ENCODE measurements at places on chromosomes 16 and 17.

DNA sequence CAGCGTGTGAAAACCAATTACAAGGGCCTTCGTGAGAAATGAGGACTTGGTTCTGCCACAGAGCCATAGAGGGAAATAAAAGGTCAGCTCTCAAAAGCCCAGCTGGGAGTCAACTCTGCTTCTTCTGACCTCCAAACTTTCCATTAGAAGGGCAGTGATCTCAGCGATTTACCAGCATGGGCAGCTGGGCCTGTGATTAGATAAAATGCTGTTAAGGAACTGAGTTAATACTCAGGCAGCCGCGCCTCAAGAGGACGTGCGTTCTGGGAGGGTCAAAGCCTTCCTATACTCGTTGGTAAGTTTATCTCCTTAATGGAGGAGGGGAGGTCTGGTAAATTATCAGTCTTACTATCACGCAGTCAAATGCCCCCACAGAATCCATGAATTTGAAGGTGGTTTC is 480.2 kb upstream of the ERCC4 start:
- DNase-seq = no peak

DNA sequence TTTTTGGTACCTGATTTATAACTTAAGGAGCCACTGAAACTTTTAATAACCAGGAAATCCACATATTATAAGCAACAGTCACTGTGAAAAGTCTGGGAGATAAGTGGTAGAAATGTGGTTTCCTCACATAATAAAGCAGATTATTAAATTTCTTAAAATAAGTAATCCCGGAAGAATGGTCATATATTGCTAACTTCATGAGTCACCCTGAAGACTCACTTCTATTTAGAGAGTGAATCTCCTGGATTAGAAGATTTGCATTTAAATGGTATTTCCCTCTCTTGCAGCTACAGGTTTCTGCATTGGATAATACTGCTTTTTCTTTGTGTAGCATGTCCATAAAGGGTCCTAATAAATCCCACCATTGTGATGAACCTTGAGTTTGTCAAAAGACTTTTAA is 1286.8 kb upstream of the CDH8 start:
- DNase-seq = no peak

DNA sequence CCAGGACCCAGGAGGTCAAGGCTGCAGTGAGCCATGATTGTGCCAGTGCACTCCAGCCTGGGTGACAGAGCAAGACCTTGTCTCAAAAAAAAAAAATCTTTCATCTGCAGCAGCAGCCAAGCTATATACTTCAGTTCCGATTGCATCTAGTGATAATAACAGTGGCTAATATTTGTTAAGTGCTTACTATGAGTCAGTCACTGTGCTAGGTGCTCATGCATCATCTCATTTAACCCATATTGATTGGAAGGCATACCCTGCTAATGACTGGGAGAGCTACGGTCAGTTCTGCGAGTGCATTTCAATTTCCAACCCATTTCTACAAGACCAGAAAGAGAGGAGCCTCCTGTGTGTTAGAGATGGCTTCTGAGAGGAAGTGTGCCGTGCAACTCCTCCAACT is 7.7 kb upstream of the TUBG2 start:
- no peak for DNase-seq

DNA sequence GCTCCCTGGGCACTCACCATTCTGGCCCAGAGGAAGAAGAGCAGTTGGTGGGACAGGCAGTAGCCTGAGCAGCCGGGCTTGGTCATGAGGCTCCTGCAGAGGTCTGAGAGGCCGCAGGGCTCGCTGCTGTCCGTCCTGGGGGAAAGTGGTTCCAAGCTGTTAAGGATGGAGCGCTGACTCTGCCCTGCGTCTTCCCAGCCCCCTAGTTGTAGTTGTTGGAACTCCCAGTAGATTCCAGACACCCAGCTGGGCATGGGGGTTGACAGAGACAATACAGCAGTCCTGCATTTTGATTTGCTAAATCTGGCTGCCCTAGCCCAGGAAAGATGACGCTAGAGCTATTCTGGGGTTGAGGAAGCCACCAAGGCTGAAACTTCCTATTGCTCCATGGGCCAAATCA is 7.3 kb downstream of the C16orf89 start:
- no peak for DNase-seq

DNA sequence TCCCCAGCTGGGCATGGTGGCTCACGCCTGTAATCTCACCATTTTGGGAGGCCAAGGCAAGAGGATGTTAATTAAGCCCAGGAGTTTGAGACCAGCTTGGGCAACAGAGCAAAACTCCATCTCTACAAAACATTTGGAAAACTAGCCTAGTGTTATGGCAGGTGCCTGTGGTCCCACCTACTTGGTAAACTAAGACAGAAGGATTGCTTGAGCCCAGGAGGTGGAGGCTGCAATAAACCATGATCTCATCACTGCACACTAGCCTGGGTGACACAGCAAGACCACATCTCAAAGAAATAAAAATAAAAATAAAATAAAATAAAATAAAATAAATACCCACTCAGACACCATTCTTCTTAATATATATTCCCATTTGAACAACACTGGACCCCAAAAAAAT is 32.0 kb downstream of the EMP2 start:
- no peak for DNase-seq

- DNase-seq = no peak
Observed at GRCh38 chr17:32899236-32900013, 22.5 kb upstream of the MYO1D start.

- DNase-seq = no peak
Observed at GRCh38 chr17:59149051-59149450, 5.9 kb downstream of the SKA2 start.

DNA sequence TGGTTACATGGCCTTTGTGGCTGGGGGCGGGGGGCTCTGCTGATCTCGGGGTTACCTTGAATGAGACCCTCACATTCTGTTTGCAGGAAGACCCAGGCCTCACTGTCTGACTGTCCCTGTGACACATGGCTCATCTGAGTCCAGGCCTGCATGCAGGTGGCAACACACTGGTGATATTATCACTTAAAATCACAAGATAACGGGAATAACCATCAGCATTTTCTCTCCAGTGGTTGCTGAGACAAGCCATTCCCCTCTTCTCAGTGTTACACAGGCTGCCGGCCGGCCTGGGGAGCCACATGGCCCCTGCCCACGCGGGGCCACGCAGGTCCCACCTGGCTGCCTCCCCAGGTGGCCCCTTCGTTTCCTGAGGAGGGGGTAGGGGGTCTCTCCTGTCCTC is 197.6 kb downstream of the ENGASE start:
- no peak for DNase-seq

DNA sequence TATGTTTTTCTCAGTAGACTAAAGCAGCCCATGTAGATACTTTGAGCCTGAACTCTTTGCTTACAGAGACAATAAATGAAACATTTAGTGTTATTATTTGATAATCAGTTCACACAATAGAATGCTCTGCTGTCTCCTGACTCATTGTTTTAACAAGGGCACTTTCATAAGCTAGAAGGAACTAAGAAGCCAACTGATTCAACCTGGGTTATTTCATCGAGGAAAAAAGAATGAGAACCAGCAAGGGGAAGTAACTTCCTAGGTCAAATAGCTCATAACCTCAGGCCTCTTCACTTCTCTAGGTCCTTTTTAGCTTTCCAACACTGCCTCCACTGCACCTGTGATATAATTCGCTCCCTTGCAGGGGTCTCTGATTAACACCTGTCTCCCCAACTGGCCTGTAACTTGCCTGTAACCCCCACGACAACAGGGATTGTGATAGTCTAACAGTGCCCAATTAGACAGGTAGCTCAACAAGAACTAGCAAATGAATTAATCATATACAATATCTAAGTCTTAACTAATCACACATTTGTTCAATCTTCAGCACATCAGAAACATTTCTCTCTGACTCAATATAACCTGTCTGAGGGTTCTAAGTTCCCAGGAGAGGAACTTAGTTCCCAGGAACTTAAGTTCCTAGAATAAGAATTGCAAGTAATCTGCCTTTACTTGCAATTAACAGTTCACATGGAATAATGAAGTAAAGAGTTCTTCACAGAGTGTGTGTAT is 34.8 kb downstream of the RFFL start:
- peak; percentile 44 for DNase-seq

DNA sequence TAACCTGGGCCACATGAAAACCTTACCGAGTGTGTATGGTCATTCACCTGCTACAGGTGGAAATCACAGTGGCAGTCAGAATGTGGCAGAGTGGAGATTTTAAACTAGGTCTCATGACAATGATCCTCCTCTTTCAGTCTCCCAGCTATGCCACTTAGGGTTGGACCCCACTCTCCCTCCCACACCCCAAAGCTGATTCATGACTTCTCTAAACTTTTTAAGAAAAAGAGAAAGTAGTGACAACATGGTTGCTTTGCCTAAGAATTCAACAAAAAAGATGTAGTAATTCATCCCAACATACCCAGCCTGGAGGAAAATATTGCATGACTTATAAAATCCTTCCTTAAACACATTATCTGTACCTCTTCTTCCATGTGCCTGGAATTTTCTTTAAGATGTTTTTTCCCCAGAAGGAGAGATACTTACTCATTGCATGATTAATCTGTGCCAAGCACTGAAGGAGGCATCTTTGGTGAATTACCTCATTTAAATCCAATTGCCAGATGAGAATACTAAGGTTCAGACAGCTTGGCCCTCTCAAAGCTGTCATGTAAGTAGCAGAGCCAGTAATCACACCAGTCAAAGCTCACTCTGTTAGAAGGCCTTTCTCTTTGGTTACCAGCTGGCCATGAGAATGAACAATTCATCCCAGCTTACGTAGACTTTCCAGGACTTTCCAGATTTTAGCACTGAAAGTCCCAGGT is 119.9 kb downstream of the COPRS start:
- DNase-seq = peak; percentile 96

GRCh38 chr17:43576563-43577229 is 30.6 kb upstream of the ETV4 start:
- peak; percentile 81 for DNase-seq

DNA sequence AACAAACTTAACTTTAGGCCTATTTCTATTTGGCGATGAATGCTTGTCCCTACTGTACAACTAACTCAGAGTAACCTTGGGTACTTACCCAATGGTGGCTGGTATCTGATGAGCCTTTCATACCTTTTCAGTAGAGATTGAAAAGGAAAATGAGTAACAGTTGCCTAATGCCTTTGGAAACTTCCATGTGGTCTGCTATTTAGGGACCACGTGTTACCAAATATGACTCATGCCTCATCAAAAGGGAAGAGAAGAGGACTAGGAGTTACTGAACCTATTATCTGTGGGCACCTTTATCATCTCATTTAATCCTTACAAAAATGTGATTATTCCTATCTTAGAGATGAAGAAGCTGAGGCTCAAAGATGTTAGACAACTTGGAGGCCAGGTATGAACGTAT is 8.1 kb downstream of the MYOCD start:
- DNase-seq = no peak

GRCh38 chr17:76336756-76337412 is 16.8 kb downstream of the PRPSAP1 start:
- DNase-seq = no peak

- no peak for DNase-seq
Observed at GRCh38 chr16:5502467-5502869, 404.9 kb upstream of the EEF2KMT start.

- DNase-seq = no peak
Observed at GRCh38 chr16:27289669-27290068, 21.1 kb upstream of the NSMCE1 start.

DNA sequence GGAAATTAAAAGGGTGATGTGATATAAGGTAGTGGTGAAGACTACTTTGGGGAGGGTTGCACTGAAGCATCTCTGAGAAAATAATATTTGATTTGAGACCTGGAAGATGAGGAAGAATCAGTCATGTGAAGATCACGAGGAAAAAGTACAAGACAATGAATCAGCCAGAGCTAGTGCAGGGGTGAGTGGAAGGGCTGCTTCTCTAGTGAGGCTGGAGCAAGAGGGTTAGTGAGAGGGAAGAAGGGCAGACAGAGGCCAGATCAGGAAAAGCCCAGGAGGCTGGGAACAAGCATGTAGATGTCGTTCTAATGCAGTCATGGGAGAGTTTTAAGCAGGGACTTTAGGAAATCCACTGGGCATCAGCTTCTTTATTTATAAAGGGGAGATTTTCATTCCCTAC is 504.2 kb upstream of the SALL1 start:
- DNase-seq = no peak

- no peak for DNase-seq
Observed at GRCh38 chr17:79044462-79044861, 20.5 kb downstream of the C1QTNF1 start.

DNA sequence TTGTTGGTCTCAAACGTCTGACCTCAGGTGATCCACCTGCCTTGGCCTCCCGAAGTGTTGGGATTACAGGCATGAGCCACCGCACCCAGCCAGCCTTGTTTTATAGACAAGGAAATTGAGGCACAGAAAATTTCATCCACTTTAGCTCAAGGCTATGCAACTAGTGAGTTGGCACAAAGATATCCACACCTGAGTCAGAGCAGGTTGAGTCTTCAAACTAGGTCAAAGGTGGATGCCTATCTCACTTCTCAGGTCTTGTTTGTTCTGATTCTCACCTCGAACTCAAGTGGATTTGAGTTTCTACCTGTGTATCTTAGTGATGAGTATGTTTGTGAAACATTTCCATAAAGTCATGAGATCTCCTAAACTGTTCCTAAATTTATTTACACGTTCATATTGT is 35.6 kb upstream of the GAS7 start:
- DNase-seq = no peak

DNA sequence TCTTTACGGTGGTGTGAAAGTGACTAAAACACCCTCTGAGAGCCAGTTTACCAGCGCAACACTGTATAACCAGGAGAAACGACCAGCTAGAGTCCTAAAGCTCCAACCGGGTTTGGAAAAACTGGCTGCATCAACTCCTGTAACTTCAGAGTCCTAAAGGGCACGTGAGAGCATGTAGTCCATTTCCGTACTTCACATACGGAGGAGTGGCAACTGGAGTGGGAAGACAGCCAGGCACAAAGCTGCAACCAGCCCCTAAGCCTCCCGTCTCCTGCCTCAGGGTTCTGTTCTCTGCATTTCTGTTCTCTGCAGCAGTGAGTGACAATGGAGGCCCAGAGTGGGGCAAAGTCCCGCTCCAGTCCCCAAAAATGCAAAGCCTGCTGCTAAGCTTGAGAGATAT is 19.2 kb downstream of the TEKT1 start:
- no peak for DNase-seq

GRCh38 chr17:27493088-27493487 is 36.8 kb downstream of the KSR1 start:
- no peak for DNase-seq

- DNase-seq = peak; percentile 96
Observed at GRCh38 chr17:48483471-48484131, 47.2 kb downstream of the HOXB1 start.

GRCh38 chr17:33014751-33015150 is 23.1 kb downstream of the SPACA3 start:
- no peak for DNase-seq

All from fibroblast of the aortic adventitia (primary cell).